ENCODE measurements at places on chromosomes 2 and 18.

- DNase-seq: no peak
These were observed 1035.8 kb upstream of the FANCL start for GRCh38 chr2:59276917-59277316.

- DNase-seq: no peak
These were observed 36.2 kb downstream of the XDH start for GRCh38 chr2:31378389-31378788.

GRCh38 chr2:20469595-20469994 is 22.7 kb downstream of the RHOB start:
- no peak for DNase-seq

- DNase-seq: no peak
These were observed 131.7 kb downstream of the TAF4B start for GRCh38 chr18:26357960-26358359.
